Kasumi-1 (cell line): ENCODE measurements at places on chromosomes 16 and 17.

DNA sequence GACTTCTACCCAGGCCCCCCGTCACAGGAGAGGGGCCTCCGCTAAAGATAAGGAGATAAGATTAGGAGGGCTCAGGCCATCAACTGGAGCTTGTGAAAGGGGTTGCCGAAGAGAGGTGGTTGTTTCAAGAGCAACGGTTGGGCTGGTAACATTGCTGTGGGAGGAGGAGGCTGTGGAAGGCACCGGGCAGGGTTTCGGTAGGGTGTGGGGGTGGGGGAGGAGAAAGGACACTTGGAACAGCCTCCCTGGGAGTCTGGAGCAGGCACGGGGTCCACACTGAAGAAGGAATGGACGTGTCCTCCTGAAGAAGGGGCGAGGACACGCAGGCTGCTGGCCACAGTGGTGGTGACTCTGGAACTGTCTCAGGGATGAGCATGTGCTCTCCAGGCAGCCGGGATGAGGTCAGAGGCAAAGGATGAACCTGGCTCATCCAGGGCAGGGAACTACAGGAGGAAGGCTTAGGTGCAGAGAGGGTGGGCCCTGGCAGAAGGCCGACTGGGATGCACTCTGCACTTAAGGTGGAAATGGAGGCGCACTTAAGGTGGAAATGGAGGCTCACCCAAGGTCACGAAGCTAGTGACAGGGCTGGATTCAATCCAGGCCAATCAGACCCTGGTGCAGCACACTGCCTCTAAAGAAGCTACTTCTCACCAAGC lies 1.2 kb upstream of the EPX start:
- no peak for DNase-seq

GRCh38 chr16:55839115-55839514 lies 6.2 kb upstream of the CES1 start:
- DNase-seq = peak; percentile 2

- no peak for DNase-seq
Measured at GRCh38 chr16:67246756-67247191, 507 bp downstream of the FHOD1 start.

GRCh38 chr16:57688487-57688986 lies 6.1 kb upstream of the DRC7 start:
- no peak for DNase-seq

DNA sequence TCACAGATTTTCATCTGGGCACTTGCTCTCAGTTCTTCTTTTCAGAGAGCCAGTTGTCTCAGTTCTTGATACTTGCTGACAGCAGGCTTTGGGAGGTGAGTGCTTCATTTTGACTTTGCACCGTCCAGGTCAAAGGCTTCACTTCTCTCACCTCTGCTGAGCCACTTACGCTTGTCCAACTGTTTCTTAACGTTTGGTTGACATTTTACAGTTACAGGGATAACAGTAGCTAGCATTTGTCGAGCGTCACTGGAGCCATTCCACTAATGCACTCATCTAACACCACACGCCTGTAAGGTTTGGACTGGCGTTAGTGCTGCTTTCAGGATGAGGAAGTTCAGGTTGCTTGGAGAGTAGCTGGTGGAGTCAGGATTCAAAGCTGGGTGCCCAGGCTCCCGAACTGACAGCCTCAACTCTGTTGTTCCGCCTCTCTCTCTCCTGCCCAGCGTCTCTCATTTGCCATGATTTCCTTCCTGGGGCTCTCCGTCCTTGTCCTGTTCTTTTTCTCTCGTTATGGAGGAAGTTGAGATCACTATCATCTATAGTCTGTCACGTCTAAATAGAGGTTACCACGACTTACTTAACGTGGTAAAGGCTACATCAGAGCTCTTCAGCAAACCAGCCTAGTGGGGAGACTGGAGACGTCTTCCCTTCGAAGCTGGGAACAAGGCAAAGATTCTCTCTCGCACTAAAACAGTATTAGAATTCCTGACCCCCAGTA lies 220.8 kb downstream of the RPTOR start:
- DNase-seq = peak; percentile 81
